ENCODE measurements at places on chromosomes 11 and 22. TPM values are rescaled to one million over a fixed set of nuclear protein-coding genes. Genes with fewer than 3 reads are reported as not detected.

OR5F1 gene
- not detected for total RNA-seq

MMP11 gene
- total RNA-seq = 8.2 TPM

OR8K1 gene
- not detected for total RNA-seq

OR51B5 gene
- not detected for total RNA-seq

UBE2L3 gene
- total RNA-seq = 20.9 TPM

SNU13 gene
- total RNA-seq = 79.2 TPM

PRSS23 gene
- total RNA-seq = 78.0 TPM
